Brain microvascular endothelial cell (primary cell): ENCODE measurements at places on chromosomes 5 and 9.

- DNase-seq: no peak
These were observed 11.6 kb downstream of the FCN2 start for GRCh38 chr9:134892221-134892620.

GRCh38 chr5:103990064-103990463, 427.5 kb upstream of the NUDT12 start:
- DNase-seq: no peak

GRCh38 chr5:159797261-159797970, 118.9 kb upstream of the ADRA1B start:
- DNase-seq: no peak

- peak; percentile 73 for DNase-seq
These were observed 654 bp downstream of the RANBP6 start for GRCh38 chr9:6014670-6015270.

DNA sequence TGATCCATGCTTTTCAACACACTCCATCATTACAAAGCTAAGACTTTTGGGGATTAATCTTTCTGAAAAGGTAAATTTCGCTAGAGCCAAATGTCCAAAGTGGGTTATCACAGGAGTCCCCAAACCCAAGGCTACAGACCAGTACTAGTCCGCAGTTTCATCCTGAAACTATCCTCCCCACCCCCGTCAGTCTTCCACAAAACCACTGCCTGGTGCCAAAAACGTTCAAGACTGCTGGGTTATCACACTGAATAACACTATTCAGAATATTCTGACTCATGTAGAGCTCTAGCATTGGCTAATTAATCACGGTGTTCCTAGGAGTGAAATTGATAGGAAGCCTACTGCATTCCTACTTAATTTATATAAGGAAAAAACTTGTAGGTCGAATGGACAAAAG, 24.7 kb downstream of the ERP44 start:
- DNase-seq: no peak

DNA sequence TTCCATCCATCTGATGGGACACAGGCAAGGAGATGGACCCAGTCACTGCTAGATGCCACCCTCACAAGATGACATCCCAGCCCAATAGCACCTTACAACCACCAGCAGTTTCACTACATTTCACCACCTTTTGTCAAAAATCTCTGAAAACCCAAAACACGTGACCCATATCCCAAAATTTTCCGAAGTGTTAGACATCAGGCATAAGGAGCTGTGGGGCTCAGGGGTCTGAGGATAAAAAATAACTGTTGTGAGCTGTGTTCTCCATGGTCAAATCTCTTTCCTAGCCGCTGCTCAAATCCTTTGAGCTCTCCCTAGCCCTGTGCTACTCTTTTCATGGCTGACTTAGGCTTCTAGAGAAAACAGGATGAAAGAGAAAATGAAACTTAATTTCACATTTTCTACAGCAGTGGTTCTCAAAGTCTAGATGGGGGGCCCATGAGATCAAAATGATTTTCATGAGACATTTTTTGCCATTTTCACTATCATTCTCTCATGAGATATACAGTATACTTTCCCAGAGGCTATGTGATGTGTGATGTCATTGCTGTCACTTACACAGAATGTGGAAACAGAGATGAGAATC, 40.7 kb downstream of the TIMD4 start:
- no peak for DNase-seq

DNA sequence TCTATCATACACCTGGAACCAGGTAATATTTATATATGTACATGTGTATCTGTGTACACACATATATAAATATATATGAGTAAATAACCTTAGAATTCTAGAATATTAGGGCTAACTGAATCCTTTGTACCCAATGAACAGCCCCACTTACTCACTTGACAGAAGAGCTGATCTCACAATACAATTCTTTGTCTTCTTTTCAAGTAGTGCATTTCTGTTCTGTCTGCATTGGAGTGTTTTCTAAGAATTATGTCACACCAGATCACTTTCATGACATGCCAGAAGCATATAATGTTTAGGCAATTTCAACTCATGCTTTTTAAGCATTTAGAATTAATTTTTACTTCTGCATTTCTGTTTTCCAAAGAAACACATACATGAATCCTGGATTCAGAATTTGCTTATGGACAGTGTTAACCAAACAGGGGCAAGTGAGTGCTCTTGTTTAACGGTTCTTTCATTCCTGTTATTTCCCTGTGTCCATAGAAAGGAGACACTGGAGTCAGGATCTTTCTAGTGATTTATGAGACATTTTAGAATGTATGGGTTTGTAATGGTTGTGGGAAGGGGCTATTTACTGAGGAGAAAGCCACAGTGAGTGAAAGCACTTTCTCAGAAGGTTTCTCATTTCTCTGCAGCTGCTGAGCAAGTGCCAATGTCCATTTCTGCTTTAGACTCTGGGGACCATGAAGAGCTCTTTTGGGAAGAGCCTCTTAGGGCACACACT, 123.2 kb downstream of the RMI1 start:
- no peak for DNase-seq

DNA sequence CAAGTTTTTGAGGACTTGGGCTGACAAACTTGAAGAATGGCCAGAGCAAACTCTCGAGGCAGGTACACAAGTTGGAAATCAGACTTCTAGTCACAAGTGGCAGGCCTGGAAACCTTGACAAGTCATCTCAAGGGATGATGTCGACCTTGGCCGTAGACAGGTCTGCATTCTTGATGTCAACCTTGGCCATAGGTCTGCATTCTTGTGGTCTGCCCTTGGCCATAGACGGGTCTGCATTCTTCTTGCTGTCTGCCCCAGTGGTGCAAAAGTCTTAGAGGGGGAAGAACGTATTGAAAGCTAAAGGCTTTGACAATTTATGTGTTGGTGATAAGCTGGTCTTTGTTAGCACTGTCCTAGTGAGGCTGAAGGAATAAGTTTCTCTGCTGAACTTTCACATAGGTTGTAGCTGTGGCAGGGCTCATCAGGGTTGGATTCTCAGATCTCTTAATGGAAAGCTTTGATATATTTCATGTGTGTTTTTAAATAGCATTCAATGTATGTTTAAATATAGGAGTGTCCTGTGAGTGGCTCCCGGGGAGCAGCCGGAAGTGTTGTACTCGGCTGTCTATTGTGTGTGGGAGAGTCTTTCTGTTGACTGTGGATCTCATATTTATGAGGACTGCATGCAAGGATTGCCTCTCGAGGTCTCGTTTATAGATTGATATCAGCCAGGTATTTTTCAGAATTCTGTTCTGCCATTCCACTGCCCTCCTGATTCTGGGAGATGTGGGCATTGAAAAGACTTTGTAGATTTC, 27.0 kb downstream of the SUB1 start:
- peak; percentile 31 for DNase-seq

DNA sequence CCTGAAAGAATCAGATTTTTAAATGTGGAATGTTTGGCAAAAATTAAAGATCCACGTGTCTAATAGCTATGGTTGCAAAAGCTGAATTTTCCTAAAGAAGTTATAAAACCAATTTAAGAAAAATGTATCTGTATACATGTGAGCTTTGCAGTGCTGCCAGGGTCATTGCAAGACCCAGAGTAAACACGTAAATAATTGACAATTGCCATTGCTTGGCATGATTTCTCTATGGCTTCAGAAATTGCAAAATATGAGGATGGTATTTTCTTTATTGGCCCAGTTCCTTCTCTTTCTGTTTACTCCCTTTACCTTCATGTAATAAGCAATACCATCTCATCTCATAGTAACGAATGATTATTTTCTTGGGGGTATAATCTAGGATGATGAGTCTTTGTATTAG, 123.9 kb downstream of the ERCC6L2 start:
- DNase-seq: no peak
